ENCODE measurements at places on chromosomes 6 and 20.

DNA sequence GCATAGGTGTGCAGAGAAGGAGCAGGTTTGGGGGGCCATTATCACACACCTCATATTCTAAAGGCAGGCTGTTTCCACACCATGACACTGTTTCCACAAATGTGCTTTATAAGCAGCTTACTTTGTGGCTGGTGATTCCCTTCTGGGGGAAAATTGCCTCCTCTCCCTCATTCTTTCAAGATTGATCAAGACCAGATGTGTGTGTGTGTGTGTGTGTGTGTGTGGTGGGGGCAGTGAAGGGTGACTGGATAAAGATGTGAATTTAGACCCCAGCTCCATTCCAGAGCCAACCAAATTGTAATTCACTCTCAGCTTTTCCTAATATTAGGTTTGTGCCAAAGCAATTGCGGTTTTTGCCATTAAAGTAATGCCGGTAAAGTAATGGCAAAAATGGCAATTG lies 45.6 kb downstream of the EDN3 start:
- DNase-seq = no peak

- no peak for DNase-seq
Observed at GRCh38 chr6:11812951-11813350, 34.3 kb upstream of the ADTRP start.

DNA sequence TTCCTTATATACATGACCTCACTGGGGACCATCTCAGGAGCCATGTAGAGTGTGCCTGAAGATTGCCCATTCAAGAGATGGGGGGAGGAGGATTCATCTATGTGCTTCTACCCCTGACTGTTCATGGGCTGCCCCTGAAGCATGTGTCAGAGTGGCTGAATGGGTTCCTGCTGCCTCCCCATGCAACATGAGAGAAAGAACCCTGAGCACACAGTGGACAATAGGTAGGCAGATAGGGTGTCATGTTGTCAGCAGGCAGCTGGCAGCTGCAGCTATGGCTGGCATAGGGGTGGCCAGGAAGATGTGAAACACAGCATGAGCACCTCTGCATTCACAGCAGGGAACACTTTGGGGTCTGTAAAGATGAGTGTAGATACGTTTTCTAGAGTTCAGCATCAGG lies 208.4 kb upstream of the CNR1 start:
- no peak for DNase-seq

GRCh38 chr6:56842686-56843475 lies 112.0 kb upstream of the BEND6 start:
- no peak for DNase-seq

- no peak for DNase-seq
Observed at GRCh38 chr20:3275064-3275935, 36.3 kb upstream of the SLC4A11 start.

- DNase-seq = no peak
Observed at GRCh38 chr6:116229287-116229913, 24.5 kb downstream of the TSPYL4 start.

DNA sequence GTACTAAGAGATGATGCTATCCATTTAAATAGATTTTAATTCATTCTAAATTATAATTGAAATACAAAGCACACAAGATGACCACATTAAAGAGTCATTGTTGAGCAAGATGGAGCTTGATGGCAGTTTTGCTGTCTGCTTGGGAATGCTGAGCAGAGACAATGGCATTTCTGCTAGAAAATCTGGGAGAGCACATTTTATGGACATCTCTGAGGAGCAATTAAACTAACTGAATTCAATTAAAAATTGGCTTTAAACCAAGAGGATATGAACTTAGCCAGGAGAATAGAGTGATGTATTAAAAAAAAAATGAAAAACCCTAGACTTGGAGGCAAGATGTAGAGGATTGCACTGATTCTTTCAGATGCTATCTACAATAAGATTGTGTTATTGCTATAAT lies 19.1 kb upstream of the ADGRB3 start:
- no peak for DNase-seq

DNA sequence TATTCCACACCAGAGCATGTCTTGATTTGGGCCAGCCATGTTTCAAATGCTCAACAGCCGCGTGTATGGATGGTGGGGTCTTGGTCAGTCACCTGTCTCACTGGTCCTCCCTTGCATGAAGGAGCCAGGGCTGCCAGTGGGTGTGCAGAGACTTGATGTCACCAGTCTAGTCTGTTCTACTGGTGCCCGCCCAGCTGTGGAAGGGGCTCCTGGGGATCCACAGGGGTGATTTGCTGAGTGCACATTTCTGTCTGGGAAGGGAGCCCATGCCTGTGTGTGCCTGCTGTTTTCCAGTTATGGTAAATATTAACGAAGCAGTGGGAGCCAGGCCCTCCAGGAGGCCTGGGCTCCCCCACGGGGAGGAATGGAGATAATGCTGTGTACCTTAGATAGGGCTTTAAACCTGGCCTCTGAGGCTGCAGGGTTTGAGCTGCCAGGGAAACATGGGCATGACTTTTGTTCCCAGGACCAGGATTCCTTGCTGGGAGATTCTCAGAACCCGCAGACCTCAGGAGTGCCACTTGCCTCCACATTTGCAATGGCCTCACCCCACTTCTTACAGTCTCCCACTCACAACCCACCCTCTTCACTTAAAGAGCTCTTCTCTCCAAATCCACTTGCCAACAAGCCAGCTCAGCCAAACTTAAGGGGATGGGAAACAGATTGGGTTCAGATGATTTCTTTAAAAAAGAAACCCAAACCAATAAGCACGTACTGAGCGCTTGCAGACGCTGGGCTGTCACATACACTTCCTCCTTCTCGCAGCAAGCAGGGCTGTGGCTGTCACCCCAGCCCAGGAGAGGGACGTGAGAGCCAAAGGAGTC lies 54.1 kb downstream of the VEGFA start:
- no peak for DNase-seq

GRCh38 chr6:125293587-125293986 lies 8.2 kb downstream of the HDDC2 start:
- DNase-seq = no peak

GRCh38 chr6:43949551-43949991 lies 177.7 kb downstream of the MRPL14 start:
- DNase-seq = no peak

- DNase-seq = peak; percentile 50
Observed at GRCh38 chr6:49906526-49906925, 40.2 kb upstream of the CRISP1 start.

- no peak for DNase-seq
Observed at GRCh38 chr20:36687850-36688249, 41.9 kb upstream of the SLA2 start.

DNA sequence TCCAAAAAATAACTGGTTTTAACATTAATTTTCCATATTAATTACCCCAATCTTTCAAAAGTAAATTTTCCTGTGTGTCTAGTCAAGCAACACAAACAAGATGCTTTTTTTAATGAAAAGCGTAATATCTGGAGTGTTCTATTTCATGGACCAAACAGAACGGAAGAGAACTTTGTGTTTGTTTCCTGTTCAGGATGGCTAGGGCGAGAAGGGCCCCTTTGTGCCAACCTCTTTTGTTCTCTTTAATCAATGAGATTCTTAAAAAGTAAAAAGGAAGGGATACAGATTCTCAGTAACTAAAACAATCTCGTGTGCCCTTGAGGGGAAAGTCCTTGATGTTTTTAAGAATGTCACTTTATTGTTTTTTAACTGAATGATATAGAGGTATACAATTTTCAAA lies 55.7 kb downstream of the GNAS start:
- no peak for DNase-seq

DNA sequence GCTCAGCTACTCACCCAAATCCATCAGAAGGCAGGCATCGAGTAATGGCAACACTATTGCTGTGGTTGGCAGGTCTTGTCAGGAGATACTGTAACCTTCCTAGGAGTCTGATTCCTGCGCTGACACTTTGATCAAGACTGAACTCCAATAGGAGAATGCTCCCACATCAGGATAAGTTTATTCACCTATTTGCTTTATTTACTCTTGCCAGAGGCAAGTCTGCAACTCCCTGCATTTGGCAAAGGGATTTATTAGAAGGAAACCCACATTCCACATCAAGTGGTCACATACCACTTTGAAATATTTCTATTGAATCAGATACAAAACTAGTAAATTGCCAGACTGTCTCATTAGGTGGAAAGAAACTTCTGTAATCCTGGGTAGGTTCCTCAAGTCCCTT lies 43.5 kb downstream of the ZFAND3 start:
- DNase-seq = peak; percentile 28

DNA sequence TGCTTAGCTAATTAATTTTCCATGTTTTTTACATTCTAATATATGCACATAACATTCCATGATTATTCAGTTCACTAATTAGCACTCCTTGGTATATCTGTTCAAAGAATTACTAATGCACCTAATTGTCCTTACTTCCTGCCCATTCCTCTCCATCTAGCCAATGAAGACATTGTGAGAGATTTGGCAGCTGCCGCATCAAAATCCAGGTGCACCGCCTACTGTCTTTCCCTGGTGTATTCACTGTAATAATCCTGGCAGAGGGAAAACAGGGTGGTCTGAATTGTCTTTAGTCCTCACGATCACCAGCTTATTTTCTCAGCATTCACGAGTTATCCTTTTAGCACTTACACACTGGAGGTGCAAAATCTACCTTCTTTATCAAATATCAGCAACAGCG lies 61.0 kb upstream of the SCGN start:
- DNase-seq = no peak

DNA sequence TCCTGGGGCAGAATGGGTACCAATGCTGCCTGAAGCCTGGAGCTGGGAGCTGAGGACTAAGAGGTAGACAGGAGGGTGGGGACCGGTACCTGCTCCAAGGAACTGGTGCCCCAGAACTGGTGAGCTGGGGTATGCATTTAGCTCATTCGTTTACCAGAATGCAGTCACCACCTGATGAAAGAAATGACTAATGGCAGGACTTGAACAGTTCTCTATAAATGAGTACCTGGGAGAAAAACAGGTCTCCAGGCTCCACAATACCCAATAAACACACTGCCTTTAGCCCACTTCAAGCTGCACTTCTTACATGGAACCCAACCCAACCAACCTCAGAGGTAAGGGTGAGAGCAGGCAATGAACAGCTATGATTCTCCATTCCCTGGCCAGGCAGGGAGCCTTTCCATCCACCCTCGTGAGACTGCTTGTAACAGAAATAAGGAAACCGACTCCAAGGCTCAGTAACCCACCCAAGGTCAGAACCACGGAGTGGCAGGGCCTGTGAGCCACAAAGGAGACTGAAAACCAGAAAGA lies 15.4 kb downstream of the FKBP1A start:
- DNase-seq = no peak

DNA sequence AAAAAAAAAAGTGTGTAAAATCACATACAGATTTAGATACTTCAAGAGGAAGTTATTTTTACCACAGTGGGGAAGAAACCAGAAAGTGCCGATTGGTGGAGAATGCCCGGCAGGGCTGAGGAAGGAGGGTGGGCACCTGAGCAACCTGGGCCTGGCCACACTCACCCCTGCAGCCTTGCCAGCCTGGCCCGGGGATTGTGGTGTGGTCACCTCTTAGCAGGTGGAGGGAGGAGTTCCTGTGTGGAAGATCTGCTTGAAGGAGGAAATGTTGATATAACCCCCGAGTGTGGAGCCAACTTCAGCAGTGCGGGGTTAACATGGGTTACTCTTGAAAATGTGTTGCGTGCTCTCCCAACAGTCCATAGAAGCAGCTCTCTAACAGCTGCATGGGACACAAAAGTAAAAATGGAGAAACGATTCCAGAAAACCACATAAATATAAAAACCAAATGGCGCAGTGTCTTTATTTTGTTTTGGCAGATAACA lies 14.7 kb downstream of the UST start:
- no peak for DNase-seq
